KG1 (cell line): ENCODE measurements at places on chromosomes 1 and 21.

DNA sequence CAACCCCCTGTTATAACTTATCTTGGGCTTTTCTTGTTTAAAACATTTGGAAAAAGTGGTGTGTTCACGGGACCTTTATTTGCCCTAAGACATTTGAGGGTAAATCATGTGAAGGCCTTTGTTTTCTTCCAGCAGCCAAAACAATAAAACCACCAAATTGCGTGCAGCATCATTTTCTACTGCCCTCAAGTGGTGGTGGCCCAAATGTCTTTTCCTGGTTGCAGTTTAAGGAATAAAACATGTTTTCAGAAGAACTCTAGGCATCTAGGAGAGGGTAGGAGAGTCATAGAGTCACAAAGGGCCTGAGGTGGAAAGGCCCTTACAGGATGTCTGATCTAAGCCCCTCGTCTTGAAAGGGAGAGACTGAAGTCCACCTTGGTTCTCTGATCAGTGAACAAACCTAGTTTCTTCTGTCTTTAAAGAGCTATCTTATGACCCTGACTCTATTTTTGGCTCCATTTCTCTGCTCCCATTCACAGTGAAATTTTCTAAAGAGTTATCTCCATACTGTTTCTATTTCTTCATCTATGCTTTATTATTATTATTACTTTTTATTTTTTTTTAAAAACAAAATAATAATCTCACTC, 16.0 kb upstream of the EPS15 start:
- DNase-seq = peak; percentile 51

- DNase-seq = no peak
Observed at GRCh38 chr21:46093668-46094400, 4.1 kb upstream of the COL6A2 start.

DNA sequence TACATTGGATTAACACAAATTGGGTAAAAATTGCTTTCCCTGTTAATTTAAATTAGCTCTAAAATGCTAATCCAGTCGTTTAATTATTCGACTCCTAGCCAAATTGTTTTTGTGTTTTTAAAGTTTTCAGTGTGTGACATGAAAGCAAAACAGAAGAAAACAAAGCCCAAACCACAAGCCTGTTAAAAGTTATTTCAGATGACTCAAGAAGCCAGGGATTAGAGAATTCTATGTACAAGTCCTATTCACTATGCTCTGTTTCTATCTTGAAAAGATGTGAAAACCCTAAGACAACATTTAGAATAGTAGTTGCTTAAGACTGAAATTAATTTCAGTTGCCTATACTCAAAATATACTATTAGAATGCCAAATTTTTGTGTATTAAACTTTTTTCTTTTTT, 294.8 kb upstream of the ADAMTS5 start:
- DNase-seq = no peak

DNA sequence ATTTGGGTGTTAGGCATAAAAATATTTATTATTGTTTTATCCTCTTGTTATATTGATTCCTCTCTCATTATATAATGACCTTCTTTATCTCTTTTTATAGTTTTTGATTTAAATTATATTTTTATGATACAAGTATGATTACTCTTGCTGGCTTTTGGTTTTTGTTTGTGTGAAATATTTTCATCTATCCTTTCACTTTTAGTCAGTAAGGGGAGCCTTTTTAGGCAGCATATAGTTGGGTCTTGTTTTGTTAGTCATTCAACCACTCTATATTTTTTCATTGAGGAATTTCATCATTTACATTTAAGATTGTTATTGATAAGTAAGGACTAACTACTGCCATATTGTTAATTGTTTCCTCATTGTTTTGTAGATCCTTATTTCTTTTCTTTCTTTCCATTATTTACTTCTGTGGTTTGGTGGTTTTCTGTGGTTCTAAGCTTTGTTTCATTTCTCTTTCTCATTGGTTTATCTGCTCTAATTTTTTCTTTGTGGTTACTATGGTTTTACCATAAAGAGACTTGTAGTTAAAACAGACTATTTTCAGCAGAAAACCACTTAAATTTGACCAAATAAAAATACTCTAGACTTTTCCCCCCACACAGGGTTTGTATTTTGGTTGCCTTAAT, 593.1 kb downstream of the NUF2 start:
- DNase-seq = no peak

DNA sequence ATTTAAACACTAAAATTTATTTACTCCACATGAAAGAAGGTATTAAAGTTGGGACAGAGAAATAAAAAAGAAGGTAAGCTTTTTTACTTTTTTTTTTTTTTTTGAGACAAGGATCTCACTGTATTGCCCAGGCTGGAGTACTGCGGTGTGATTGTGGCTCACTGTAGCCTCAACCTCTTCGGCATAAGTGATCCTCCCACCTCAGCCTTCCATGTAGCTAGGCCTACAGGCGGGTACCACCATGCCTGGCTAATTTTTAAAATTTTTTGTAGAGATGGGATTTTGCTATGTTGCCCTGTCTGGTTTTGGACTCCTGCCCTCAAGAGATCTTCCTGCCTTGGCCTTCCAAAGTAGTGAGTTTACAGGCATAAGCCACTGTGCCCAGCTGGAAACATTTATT, 106.6 kb downstream of the ITSN1 start:
- DNase-seq = no peak

DNA sequence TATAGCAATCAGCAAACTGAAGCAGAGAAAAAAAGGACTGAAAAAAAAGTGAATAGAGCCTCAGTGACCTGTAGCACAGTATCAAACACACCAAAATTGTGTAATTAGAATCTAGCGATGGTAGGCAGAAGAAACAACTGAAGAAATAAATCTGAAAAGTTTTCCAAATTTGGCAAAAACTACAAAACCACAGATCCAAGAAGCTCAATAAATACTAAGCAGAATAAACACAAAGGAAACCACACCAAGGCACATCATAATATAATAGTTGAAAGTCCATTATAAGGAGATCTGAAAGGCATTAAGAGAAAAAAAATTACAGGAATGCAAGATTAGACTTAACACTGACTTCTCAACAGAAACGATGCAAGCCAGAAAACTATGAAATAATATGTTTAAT, 7.1 kb upstream of the IL12RB2 start:
- no peak for DNase-seq

GRCh38 chr1:118185084-118185832, at the start of gene SPAG17:
TSS of gene SPAG17 (minus strand) at chr1:118185228. CDS start at chr1:118185157, 71 bp downstream.
- DNase-seq = no peak

- DNase-seq = no peak
Observed at GRCh38 chr1:170436928-170437327, 95.0 kb upstream of the GORAB start.

DNA sequence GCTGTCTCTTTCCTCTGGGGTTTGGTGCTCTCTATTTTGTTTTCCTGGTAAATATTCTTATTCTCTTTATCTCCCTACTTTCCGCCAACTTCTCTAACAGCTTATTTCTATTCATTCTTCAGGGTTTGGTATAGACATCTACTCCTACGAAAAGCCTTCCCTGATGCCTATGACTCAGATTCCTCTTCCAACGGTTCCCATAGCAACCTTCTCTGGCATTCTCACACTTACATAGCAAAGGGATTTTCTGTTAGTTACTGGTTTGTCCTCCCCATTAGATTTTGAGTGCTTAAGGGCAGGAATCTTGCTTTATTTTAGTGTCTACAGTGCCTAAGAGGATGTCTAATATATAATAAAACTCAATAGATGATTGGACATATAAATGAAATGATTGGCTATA, 407.6 kb upstream of the DEPDC1 start:
- no peak for DNase-seq

DNA sequence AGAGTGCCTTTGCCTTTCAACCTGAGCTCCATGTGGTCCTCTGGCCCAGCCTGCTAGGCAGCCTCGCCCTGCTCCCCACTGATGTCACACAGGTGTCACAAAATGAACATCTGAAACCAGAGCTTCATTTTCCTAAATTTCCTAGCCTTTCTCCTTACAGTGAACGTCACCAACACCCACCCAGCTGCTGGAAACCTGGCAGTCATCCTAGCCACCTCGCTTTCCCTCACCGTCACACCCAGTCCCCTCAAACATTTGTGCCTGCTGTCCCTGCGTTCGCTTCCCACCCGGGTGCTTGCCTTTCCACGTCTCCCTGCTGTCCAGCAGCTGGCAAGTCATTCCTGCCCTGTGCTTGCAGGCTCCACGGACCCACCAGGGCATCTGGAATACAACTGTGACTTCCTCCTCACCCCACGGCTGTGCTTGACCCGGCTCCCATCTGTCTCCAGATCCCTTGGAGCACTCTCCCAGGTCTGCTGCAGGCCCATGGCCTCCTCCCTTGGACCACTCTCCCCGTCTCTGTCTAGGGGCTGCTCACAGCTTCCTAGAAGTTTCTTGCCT, 23.5 kb downstream of the ADARB1 start:
- DNase-seq = no peak

- DNase-seq = no peak
Observed at GRCh38 chr1:156177919-156178654, 15.8 kb upstream of the SLC25A44 start.

GRCh38 chr1:233282582-233282886, 13.0 kb downstream of the PCNX2 start:
- DNase-seq = no peak

DNA sequence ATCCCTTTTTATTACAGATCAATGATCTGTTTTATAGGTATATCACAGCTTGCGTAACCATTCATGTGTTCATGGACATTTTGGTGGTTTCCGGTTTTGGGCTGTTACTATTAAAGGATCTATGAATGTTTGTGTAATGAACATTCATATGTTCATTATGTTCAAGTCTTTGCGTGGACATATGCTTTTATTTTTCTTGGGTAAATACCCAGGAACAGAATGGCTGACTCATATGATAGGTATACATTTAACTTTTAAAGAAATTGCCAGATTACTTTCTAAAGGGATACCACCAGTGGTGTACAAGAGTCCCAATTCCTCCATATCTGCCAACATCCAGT, 73.7 kb downstream of the SPATA46 start:
- no peak for DNase-seq

DNA sequence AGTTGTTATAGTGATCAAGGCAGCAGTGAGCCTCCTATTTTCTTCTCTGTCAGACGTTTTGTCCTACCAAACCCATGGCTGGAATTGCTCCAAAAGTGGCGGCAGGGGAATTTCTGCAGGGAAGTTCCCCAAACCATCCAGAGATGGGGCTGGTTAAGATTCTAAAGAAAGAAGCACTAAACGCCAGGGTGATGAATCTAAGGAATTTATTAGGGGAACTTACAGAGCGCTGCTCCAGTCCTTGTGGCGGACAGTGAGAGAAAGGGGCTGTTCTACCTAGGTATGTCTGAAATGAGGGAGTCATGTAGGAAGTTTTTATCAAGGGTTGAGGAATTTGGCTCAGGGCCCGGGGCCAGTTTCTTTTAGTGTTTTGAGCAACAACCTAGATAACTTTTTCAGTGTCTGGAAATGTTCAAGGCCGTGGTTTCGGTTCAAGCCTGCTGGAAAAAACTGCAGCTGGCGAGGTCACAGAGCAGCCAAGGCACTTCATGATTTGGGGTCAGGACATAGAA, 222.4 kb upstream of the B3GALT2 start:
- no peak for DNase-seq

DNA sequence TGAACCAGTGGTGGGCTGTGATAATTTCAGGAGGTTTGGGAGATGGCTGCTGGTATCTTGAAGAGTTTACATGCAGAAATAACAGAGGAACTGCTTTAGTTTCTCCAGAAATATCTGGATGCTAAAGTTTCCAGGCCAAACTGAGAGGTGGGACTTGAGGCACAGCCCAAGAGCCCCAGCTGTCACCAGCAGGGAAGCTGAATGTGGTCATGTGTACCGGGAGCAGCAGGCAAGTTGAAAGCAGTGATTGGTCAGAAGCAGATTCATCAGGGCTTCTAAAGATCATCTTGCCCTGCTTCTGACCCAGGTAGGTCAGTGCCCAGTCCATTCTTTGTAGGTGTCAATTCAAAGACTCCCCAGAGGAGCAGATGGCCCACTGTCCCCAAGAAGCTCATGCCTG, 7.9 kb upstream of the RPTN start:
- DNase-seq = no peak

DNA sequence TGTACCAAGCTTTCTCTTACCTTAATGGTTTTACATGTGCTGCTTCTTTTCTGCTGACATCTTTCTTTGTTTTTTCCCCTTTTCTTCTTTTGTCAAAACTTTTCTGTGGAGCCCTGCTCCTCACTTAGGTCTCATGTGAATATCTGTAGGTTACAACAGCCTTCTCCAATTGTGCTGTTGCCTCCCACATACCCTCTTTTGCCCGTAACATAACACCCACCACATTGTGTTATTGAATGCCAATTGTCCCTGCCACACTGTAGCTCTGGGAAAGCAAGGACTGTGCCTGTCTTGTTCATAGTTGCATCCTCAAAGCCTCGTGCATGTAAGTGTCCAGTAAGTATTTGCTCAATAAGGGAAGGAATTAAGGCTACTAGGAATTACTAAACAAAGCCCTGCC, 46.3 kb upstream of the AKT3 start:
- DNase-seq = no peak

- no peak for DNase-seq
Observed at GRCh38 chr1:116988248-116988647, 13.3 kb upstream of the CD101 start.

- no peak for DNase-seq
Observed at GRCh38 chr1:31549809-31550620, 26.3 kb upstream of the TINAGL1 start.

DNA sequence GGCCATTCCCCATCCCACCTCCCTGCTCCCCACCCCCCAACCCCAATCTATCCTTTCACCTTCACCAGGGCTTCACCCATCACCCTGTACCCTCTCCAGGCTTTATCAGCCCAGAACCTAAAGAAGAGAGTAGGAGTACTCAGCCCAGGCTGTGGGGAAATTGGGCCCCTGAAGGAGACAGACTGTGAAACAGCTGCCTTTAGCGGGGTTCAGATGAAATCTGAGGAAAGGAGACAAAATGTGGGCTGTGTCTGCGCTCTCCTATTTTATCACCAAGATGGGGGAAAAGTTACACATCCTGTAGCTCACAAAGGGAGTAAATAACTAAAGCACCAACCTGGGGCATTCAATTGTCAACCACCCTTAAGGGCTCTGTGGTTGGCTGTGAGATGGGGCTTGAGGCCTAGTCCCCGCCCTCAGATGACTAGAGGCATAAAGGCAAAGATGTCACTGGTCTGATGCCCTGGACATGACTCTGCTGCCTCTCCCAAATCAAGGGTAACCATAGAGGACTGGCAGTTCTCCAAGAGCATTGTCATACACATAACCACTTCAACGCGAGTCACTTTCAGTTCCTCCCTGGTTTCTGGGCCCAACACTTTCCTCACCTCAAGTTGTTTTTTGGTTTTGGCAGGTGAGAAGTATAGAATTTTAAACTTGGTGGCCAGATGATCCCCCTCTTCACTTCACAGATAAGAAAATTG, 30.0 kb downstream of the SLC27A3 start:
- DNase-seq = peak; percentile 41

GRCh38 chr1:154726896-154727753, 119.1 kb upstream of the ADAR start:
- no peak for DNase-seq

GRCh38 chr1:233045588-233045987, 95.2 kb downstream of the NTPCR start:
- DNase-seq = no peak

- no peak for DNase-seq
Observed at GRCh38 chr1:246591958-246592357, 25.7 kb downstream of the CNST start.

GRCh38 chr1:111236806-111237205, 9.3 kb downstream of the CHI3L2 start:
- no peak for DNase-seq

- DNase-seq = no peak
Observed at GRCh38 chr21:26715878-26716506, 129.2 kb downstream of the ADAMTS1 start.

- DNase-seq = no peak
Observed at GRCh38 chr1:186819563-186819962, 9.2 kb upstream of the PLA2G4A start.
